Stimulated activated CD4-positive, alpha-beta T cell treated with anti-CD3 and anti-CD28 coated beads, TNF-alpha, amount 100 ng/mL, for 1 hour (primary cell): ENCODE measurements at places on chromosomes 5 and 9.

GRCh38 chr5:179776411-179776938 is 17.3 kb upstream of the LTC4S start:
- DNase-seq = no peak

DNA sequence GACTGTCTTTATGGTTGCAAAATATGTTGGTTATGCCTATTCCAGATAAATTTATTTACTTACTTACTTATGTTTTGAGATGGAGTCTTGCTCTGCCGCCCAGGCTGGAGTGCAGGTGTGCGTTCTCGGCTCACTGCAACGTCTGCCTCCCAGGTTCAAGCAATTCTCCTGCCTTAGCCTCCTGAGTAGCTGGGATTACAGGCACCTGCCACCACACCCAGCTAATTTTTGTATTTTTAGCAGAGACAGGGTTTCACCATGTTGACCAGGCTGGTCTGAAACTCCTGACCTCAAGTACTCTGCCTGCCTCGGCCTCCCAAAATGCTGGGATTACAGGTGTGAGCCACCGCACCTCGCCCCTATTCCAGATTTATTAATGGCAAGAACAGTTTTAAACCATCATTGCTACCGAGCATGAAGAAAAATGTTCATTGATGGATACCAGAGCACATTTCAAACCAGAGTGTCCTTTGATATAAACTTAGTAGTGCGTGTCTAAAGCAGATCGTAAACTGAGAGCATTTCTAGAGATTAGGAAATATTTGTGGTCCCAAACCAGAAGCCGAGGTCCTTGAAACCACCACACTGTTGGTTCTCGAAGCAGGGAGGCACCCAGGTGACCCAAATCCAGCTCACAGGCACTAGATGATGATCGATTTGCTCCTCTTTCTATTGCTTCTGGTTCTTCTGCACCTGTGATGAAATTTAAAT is 85.2 kb downstream of the GRAMD2B start:
- DNase-seq = no peak

DNA sequence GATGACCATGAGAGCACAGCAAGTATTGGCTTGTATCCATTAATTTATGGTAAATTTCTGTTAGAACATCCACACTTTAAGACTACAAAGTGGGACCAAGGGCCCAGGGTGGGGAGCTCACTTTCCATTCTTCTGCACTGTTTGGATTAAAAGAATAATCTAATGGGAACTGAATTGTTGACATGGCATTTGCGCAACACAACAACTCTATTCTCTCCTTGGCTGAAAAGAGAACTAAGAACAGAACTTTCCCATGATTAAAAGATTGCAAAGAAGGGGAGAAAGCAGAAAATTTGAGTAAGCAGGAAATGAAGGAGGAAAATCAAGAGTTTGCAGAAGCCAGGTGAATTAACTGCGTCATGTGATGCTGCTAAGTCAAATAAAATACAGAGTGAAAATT is 143.4 kb downstream of the HINT1 start:
- DNase-seq = no peak

DNA sequence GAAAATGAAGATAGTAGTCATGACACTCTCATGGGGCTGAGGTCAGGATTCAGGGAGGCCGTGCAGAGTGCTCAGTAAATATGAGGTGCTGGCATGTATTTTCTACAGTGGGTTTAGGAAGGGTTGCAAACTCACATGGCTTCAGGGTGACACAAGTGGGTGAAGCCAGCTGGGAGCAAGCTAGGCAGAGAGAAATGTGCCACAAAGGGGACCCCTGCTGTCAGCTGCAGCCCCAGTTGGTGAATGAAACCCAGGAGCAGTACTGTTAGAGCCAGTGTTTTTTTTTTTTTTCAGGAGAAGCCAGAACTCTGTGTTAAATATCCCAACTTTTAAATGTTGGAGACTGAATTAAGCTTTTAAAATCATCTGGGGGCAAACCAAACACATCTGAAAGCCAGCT is 75.3 kb downstream of the INSYN2B start:
- DNase-seq = no peak

DNA sequence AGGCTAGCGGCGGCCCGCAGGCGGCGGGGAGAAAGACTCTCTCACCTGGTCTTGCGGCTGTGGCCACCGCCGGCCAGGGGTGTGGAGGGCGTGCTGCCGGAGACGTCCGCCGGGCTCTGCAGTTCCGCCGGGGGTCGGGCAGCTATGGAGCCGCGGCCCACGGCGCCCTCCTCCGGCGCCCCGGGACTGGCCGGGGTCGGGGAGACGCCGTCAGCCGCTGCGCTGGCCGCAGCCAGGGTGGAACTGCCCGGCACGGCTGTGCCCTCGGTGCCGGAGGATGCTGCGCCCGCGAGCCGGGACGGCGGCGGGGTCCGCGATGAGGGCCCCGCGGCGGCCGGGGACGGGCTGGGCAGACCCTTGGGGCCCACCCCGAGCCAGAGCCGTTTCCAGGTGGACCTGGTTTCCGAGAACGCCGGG is 253 bp downstream of the SLC12A2 start:
- DNase-seq = no peak

DNA sequence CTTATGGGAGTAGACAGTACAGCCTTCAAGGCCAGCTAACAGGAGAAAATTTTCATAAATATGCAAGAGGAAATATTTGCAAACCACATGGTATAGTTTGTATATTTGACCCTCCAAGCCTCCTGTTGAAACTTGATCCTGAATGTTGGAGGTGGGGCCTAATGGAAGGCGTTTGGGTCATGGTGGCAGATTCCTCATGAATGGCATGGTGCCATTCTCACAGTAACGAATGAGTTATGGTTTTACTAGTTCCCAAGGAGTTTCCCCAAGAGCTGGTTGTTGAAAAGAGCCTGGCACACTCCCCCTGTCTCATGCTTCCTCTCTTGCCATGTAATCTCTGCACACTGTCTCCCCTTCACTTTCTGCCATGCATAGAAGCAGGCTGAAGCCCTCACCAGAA is 3.3 kb upstream of the PAIP1 start:
- no peak for DNase-seq

GRCh38 chr5:172104801-172105701 is 83.0 kb downstream of the STK10 start:
- no peak for DNase-seq

DNA sequence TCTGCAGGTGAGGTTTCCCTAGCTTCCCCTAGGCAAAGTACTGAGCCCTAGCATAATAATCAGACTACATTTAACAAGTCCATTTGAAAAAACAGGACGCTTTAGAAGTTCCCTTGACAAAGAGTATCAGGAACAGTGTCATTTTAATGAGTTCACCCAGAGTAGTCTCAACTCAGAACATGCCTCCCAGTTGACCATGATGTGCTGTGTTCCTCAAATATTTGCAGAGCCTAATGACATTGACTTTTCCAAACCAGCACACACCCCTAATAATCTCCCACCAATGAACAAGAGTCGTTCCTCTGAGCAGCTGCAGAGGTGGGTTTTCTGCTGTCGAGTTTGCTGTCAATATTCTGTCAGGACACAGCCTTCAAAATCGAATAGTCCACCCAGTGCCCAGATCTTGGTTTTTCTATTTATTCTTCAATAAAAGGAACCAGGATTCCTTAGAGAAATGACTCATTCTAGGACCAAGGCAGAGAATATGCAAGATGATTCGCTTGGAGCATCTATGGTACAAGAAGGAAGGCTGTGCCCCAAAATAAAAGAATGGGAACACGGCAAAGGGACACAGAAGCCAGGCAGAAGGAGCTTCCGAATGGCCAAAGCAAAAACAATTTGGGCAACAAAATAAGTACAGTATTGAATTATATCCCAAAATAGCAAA is 57.6 kb downstream of the OTULIN start:
- DNase-seq = no peak

DNA sequence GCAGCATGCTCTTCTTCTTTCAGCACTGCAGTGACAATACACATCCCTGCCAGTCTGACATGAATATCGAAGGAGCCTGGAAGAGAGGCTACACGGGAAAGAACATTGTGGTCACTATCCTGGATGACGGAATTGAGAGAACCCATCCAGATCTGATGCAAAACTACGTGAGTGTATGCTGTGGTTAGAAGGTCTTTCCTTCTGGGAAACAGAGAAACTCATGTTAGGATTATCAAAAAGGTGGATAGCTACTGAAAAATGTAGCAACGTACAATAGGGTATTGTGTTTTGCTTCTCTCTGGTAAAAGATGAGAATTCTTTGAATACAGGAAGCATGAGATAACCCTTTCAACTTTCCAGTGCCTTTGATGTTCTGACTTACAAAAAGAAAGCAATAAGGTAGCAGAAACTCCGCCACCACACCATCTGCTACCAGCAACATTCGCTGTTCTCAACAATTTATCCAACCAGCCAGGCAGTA is 133.3 kb downstream of the PCSK5 start:
- DNase-seq = no peak

DNA sequence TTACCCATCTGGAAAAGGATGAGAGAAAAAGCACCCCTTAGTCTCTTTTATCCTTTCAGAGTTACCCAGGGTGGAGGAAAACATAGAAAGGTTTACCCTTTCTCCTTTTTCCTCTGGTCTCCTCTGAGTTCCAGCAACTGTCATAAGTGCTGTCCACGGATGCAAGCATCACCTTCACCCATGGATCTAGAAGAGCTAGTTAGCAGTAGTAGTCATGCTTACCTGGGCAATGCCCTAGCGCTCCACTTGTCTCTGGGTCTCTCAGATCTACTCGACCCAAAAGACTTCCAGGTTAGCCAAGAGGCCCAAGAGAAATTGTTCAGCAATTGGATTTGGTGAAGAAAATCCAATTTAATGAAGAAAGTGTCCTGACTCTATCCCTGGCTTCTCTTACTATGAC is 656.2 kb upstream of the PTPRD start:
- no peak for DNase-seq

DNA sequence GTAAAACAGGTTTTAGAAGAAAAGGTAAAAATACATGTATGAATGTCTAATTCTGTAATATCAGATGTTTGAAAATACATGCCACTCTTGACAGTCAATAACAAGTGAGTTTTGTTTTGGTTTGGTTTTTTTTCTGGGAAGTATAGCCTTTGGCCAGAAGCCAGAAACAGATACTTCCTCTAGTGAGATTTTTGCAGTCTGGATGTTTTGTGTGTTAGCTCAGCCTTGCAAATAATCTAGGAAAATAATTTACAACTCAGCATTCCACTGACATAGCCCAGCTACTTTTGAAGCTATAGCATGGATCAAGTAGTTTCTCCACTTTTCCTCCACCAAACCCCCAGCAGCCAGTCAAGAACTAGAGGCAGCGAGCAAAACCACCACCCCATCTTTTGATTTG is 56.7 kb downstream of the SLC1A1 start:
- DNase-seq = no peak

DNA sequence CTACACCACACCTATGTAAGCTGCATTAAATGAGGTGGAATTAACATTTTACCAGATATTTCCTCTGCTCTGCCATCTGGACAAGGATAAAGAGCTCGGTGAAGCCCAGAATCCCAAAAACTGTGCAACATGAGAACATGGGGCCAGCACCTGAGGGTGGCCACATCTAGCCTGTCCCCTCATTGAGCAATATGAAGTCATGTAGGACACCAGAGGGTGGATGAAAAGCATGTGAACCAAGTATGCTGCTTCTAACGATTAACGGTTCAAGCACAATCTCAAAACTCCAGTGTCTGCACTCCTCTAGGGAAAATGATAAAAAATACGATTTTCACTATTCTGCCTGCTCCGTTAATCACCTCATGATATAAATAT is 545.8 kb downstream of the EBF1 start:
- no peak for DNase-seq

- no peak for DNase-seq
Measured at GRCh38 chr5:50967009-50967562, 300.6 kb downstream of the PARP8 start.

- no peak for DNase-seq
Measured at GRCh38 chr9:69785757-69786156, 25.9 kb upstream of the PTAR1 start.

- DNase-seq = no peak
Measured at GRCh38 chr9:37788332-37788731, 3.5 kb upstream of the EXOSC3 start.

DNA sequence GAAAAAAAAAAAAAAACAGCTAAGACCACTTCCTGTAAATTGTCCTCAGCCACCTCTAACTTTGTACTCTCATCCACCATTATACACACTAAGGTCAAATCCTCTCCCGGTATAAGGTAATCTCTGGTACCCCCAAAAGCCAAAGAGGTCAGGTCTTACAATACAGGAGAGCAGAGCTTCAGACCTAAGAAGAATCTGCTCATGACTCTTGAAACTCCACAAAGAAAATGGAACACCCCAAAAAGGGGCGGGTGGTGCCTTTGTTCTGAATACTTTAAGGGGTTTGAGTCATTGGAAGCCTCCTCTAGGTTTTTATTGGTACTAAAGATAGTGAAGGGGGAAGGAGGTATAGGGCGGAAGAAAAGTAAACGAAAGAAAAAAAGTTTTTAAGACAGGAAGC is 69.8 kb downstream of the COL15A1 start:
- no peak for DNase-seq

- no peak for DNase-seq
Measured at GRCh38 chr9:76905791-76906646, at the start of gene PRUNE2. Gene PRUNE2, minus strand, starts transcription at chr9:76906114. Its CDS starts 151 bp downstream, at chr9:76905963.

DNA sequence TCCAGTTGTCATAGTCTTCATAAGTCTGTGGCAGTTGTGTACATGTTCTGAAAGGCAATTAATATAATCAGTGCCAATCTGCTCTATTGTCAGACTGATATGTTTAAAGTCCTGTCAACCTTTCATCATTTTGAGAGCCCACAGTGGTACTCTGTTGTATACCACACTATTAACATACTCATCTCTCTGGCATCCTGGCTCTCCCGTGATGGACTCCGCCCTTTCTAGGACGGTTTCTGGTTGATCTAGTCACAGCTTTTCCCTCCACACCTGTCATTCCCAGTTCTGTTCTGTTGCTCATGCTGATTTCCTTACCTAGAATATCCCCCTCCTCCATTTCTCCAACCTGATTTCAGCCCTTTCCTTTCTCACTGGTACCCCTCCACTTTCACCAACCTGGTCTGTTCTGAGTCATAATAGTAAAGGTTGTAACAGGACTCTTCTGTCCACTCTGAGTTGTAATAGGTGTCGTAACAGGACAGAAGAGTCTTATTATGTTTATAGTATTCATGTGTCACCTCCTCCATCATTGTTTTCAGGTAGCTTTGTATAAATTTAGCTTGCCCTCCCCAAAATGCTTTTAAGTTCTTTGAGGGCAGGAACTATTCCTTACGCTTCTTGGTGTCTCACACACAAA is 4.1 kb downstream of the PTCD2 start:
- DNase-seq = no peak

GRCh38 chr5:134020188-134020587 is 15.4 kb upstream of the VDAC1 start:
- DNase-seq = no peak

DNA sequence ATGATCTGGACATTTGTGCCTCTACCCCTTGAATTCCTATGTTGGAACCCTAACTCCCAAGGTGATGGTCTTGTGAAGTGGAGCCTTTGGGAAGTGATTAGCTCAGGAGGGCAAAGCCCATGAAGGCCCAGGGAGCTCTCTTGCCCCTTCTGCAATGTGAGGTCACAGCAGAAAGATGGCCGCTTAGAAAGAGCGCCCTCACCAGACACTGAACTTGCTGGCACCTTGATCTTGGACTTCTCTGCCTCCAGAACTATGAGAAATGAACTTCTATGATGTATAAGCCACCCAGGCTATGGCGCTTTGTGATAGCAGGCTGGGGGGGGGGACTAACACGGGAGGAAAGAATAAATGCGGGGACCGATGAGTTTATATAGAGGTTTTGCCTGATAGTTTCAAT is 45.3 kb downstream of the AGXT2 start:
- no peak for DNase-seq
